ENCODE measurements at places on chromosomes 4 and X.
A peak's percentile ranks its signal among the peaks of the same experiment; 100 is the strongest.

DNA sequence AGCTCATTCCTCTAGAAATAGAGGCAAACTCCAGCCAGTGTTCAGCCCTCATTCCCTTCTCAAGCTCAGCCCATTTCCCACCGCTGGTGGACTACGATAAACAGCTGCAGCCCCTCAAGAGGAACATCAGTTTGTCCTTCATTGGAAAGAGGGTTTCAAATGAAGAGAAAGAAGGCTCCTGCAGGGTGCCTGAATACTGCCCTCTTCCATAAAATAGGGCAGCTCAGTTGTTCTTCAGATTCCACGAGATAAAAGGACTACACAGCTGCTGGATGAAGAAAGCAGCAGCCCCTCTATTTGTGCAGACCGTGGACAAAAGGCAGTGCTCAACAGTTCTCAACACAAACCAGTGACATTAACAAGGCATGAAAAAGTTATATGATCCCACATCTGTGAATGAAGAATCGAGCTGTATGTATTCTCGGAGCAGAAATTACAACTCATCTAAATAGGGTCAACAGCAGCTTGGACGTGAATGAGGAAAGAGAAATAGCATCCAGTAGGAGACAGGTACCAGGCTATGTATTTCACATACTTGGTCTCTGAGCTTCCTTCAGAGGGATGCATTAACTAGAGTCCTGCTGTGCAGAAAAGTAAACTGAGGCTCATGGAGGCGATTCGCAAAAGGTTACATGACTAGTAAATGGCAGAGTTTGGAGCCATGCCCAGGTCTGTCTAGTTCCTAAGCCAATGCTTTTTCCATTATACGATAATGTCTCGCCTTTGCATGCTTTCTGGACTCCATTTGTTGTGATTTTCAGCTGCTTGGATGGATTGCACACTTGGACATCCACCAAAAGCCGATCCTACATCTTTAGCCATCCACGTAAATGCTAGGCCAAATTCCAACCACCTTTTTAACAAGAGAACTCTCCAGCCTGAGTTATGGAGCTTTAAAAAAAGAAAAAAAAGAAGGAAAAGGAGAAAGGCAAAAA lies 301.2 kb upstream of the PPARGC1A start:
- DNase-seq, result no peak

GRCh38 chrX:9312922-9313867 lies 151.7 kb upstream of the TBL1X start:
- DNase-seq, result peak; percentile 50

DNA sequence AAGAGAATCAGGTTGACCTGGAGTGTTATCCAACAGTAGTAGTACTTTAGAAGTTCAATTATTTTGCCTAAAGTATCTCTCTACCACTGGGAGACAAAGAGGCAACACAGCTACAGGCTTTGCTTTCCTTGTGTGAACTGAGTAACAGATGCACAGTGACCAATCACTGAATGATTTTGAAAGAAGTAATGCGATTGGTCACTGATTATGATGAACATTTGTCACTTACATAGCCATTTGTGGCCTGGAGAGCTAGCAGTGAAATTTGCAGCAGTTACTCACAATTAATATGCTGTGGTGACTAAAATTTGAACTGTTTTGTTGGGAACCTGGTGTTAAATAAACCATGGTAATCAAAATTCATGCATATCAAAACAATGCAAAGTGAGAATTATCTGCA lies 508.7 kb upstream of the DIPK2B start:
- DNase-seq, result no peak

DNA sequence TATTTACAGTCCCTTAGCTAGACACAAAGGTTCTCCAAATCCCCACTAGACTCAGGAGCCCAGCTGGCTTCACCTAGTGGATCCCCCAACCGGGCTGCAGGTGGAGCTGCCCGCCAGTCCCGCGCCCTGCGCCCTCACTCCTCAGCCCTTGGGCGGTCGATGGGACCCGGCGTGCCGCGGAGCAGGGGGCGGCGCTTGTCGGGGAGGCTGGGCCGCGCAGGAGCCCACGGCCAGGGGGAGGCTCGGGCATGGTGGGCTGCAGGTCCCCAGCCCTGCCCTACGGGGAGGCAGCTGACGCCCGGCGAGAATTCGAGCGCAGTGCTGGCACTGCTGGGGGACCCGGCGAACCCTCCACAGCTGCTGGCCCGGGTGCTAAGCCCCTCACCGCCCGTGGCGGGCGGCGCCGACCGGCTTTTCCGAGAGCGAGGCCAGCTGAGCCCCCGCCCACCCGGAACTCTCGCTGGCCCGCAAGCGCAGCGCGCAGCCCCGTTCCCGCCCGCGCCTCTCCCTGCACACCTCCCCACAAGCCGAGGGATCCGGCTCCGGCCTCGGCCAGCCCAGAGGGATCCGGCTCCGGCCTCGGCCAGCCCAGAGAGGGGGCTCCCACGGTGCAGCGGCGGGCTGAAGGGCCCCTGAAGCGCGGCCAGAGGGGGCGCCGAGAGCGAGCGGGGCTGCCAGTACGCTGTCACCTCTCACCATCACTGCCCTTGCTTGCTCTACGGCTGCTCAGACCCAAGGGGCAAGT lies 39.4 kb downstream of the WFS1 start:
- DNase-seq, result no peak

DNA sequence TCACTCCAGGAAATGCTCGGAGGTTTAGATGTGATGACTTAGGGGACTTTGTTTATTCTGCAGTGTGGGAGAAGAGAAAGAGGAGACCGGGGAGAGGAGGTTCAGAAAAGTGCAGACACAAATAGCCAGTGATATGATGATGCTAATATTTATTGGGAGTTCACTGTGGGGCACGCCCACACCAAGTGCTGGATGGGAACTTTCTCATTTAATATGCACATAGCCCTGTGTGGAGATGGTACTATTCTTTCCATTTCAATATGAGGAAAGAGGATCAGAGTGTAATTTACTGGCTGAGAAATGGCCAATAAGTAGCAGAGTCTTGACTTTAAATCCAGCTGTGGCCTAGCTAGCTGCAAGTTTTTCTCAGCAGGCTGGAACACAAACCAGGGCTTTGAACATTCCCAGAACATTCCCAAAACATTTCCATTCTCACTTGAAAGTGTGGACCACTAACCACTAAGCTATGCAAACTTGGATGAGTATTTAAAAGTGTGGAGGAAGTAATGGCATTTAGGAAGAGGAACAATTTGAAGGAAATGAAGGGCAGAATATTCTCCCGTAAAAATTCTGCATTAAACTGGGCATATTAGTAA lies 231.7 kb downstream of the HS3ST1 start:
- no peak for DNase-seq

DNA sequence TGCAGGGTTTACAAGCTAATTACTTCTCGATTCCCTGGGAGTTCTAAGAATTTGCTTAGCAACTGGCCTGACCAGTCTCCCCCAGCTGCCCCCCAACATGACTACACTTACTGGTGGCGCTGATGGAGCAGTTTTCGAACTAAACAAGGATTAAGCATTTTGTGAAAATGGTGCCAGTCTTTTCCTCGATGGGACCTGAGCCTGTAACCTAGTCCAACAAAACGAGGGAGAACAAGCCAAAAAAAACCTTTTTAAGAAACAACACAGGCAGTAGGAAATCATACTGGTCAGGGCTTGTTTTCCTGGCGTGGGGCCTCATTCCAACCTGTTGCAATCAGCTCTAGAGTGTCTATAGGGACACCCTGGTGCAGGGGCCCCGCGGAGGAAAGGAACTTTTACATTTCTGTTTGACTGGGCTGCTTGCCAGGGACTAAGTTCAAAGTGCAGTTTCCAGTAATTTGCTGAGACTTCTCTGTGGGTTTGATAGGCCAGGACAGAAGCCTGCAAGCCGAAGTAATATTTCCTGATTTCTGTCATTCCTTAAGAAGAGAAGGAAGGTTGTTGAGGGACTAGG lies 158.7 kb downstream of the SPRY1 start:
- DNase-seq, result no peak

DNA sequence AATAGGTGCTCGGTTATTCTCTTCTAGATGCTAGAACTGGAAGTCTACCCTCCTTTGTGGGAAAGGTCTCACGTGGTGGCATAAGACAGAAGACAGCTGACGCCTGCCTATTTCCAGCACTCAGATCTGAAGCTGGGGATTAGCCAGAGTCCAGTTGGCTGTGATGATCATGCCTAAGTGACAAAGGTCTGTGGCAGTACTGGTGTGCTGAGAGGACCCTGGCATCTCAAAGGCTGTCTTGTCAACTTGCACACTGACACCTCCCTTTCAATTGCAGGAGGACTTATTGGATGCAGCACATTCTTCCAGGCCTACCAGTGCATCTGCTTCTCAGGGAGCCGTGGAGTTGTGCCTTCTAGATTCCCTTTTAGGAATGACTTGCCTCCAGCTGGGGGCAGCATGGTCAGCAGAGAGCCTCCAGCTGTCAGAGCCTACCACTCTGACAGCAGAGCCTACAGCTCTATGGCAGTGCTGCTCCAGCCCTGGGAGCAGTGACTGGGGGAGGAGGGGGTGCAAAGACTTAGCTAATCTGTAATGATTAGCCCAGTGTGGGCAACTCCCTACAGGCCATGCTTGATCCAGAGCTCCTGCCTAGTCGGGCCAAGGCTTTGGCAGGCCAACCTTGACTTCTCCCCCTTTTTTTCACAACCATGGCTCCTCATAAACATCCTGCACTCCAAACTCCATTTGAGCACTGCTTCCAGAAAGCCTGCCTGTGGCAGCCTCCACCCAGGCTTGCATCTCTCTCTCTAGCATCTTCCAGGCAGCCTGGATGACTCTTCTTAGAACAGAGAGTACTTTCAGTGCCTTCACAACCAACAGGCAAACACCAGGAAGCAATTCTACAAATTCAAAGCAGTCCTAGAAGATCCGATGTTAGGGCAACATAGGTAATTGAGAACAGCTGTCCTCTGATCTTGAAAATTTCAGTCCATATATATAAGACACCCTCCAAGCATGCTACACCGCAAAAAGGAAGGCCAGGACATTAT lies 13.8 kb upstream of the FGFBP2 start:
- DNase-seq, result no peak

- no peak for DNase-seq
These were observed 42.8 kb upstream of the TRIM2 start for GRCh38 chr4:153161226-153161963.

DNA sequence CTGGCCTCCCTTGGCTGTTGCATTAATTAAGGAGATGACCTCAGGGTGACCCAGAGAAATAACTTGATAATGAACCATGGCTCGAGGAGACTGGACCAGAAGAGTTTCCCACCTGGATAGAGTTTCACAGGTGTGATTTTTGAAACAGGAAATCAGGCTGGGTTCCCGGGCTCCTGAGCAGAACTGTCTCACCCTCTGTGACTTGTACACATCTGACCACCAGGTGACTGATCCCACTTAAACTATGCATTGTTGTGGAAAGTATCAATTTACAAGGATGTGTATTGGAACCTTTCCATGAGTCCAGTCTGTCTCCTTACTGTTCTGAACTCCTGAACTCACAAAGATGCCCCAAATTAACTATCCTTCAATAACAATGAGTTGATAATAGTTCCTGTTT lies 220.3 kb downstream of the PTTG2 start:
- DNase-seq, result no peak

DNA sequence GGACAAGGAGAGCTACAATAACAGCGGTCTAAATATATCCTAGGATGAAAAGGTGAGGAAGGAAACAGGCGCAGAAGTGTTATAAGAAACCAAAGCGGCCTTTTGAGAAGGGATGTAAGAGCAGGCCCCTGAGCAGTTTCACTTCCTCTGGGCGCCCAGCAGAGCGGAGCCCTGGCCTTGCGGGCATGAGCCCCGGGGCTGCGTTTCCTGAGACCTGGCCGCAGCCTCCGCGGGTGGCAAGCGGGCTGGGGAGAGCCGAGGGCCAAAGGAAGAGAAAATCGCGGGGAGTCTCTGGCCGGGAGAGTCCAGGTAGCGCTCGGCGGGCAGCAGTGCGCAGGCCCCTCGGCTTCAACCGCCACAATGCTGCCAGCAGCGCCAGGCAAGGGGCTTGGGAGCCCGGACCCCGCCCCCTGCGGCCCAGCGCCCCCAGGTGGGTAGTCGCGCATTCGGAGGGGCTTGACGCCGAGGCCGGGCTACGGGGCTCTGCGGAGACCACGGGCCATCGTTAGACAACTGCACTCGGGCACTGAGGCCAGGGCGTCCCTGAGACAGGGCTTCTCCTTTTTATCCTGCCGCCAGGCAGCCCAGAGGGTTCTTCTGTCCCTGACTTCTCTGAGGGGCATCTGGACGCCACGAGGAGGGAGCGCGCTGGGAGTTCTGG lies at the start of gene BANK1:
BANK1 (plus strand) TSS at position 210 of the 661 bp plus-strand sequence; CDS start at position 361, 151 bp downstream.
- peak; percentile 6 for DNase-seq

DNA sequence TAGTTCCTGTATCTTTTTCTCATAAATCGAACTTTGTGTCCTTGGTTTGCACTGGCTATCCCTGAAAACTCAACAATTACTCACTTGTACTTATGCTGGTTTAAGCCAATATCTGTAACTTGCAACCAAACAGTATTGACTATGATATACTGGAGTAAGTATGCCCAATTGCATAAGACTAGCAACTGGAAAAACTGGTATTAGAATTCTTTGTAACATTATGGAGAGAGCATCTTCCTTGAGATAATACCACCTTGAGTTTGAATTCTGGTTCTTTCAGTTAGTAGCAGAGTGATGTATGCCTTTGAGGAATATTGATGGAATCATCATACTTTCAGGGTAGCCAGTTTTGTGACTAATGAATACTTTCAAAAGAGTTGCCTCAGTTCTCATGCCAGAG lies 28.1 kb downstream of the BMP3 start:
- no peak for DNase-seq

DNA sequence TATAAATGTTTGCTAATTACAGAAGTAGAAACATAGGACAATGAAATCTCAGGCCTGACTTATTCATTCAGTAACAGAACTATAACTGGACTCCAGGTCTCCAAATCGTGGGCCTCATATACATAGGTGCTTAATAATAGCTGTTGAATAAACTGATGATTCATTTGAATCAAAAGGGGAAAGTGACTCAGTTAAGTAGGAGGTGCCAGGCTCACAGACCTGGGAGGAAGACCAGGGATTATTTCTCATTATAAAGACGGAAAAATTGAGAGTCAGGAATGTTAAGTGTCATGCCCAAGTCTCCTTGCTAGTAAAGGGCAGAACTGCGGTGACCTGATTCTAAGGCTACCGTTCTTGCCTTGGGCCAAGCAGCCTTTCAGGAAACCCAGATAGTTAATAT lies 131.5 kb downstream of the HS3ST1 start:
- DNase-seq, result no peak

GRCh38 chr4:117529401-117529800 lies 444.0 kb upstream of the TRAM1L1 start:
- DNase-seq, result no peak

- DNase-seq, result no peak
These were observed 363.5 kb downstream of the BCOR start for GRCh38 chrX:39734174-39734776.

- no peak for DNase-seq
These were observed 956 bp downstream of the TAPT1 start for GRCh38 chr4:16225167-16225862.

- DNase-seq, result no peak
These were observed 37.4 kb downstream of the DAPP1 start for GRCh38 chr4:99853999-99854398.

DNA sequence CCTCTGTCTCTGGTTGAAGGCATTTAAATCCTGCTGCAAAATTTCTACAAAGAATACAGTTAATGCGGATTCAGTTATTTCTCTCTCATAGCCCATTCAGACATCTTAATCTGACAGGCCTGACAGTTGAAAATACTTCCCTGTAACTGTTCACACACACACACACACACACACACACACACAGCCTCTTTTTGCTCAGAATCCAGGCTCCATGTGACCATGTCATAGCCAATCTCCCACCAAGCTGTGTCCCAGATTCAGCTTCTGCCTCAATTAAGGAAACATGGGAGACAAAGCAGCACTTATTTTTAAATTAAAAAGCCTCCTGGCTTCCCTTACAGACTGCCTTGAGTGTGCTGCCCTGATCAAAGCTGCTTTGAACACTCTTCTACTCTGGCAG lies 49.3 kb upstream of the EFHC2 start:
- no peak for DNase-seq

GRCh38 chr4:163665521-163666331 lies 171.2 kb downstream of the TMA16 start:
- no peak for DNase-seq

All from stimulated activated CD4-positive, alpha-beta T cell treated with anti-CD3 and anti-CD28 coated beads, Interleukin-12 subunit alpha, Interleukin-12 subunit beta, amount 100 ng/mL, for 24 hours (primary cell).